Posterior vena cava (tissue), 2 donors: ENCODE measurements at places on chromosomes 6 and 20. TPM values are rescaled to one million over a fixed set of nuclear protein-coding genes. Genes with fewer than 3 reads are reported as not detected.

The SLC25A27 gene
- total RNA-seq = 14.9 TPM

The LINC00237 gene
- not detected for total RNA-seq

The SPTLC3 gene
- 2.3 TPM for total RNA-seq

The LTA gene
- total RNA-seq = not detected

The SLC22A2 gene
- 0.43 TPM for total RNA-seq

The ADGB gene
- not detected for total RNA-seq

The RAET1E gene
- total RNA-seq = not detected

The SOX4 gene
- total RNA-seq = 7.4 TPM

The COL9A3 gene
- 1.9 TPM for total RNA-seq

The KIF6 gene
- total RNA-seq = 0.14 TPM
